Colonic mucosa (tissue), 4 donors: ENCODE measurements at places on chromosomes 4 and X. TPM values are rescaled to one million over a fixed set of nuclear protein-coding genes. Genes with fewer than 3 reads are reported as not detected.

Gene PPARGC1A
- 48.4 TPM for total RNA-seq

Gene MAGEA11
- not detected for total RNA-seq

Gene RAB9B
- 1.2 TPM for total RNA-seq

DNA sequence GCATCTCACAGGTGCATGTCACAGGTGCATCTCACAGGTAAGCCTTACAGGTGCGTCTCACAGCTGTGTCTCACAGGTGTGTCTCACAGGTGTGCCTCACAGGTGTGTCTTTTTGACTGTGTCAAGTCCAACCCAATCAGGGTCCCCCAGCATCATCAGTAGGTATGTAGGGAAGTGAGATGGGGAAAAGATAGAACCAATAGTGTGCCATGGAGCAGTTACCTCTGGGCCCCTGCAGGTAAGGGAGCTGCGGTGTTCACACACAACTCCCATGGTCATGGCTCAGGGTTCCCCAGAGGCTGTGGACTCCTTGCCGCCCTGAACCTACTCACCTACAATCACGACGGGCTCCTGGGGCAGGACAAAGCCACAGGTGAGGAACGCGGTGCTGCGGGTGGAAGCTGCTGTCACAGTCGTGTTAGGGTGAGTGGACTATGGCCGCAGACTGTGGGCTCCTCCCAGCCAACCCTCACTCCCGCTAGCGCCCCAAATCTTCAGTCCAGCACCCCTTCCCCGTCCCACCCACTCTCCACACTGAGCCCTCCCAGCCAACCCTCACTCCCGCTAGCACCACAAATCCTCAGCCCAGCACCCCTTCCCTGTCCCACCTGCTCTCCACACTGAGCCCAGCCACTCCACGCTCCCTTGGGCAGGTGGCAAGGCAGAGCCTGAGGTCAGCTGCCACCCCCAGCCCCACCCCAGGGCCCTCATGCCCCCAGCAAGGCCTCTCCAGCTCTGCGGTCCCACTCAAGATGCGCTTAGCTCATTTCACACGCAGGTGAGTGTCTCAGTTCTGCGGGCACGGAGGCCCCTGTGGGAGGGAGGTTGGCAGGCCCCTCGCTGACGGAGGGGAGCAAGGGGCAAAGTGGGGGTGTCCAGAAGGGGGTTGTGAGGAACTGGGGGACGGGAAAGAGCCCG is 2.1 kb upstream of the PDE6B start:
- H3K27me3 ChIP-seq: no peaks in the 10 kb centered on the region
- no peak overlapping the region for H3K4me3 ChIP-seq
- H3K36me3 ChIP-seq: no peaks in the 10 kb centered on the region
- no peaks in the 10 kb centered on the region for H3K4me1 ChIP-seq
- DNase-seq: no peak
